ENCODE measurements at places on chromosomes 7 and 10. TPM values are rescaled to one million over a fixed set of nuclear protein-coding genes. Genes with fewer than 3 reads are reported as not detected.
A peak's percentile ranks its signal among the peaks of the same experiment; 100 is the strongest.

TMEM270 gene
- total RNA-seq: not detected

OPALIN gene
- total RNA-seq: not detected

RNF32 gene
- 1.8 TPM for total RNA-seq

NEURL1 gene
- total RNA-seq: 4.9 TPM

MYO3A gene
- total RNA-seq: 0.06 TPM

AKR1C3 gene
- total RNA-seq: 553 TPM

CPXM2 gene
- total RNA-seq: 7.6 TPM

DNA sequence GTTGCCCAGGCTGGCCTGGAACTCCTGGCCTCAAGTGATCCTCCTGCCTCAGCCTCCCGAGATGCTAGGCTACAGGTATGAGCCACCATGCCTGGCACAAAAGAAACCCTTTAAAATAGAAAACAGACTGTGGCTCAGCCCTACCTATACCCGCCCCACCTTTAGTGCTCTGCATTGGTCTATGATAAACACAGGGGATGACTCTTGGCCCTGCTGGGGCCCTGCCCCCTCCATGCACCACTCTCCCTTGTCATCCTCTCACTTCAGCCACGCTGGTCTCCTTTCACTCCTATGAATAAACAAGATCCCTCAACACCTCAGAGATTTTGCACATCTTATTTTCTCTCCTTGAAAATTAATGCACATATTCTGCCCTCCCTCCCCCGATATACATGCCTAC, 251.4 kb upstream of the KLF14 start:
- DNase-seq: no peak

DNA sequence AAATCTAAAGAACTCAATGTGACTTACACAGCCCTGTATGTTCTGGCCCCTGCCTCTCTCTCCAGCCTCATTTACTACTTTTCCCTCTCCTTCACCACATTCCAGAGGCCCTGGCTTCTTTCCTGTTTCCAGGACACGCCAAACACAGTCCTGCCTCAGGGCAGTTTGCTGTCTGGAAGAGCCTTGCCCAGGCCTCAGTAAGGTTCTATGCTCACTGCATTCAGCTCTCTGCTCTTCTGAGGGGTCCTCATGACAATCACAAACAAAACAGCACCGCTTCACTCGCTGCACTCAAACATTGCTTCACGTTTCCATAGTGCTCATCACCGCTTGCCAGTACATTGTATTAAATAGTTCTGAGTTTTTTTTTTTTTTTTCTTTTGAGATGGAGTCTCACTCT, 35.1 kb upstream of the GARS1 start:
- DNase-seq: no peak

DNA sequence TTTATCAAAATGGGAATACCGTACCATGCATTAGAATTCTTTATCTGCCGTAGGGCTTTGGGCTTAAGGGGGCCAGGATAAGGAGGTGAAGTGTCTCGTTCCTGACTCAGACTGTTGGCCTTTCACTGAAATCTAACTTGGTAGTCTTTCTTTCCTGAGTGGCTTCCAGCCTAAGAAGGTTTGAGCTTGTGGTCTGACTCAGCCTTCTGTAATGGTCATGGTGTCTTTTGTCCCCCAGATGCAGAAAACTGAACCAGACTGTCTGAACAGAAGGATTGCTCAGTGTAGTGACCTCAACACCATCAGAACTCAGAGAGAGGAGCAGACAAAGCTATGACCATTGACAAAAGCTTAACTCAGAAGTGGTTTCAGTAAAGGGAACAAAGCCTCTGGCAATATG, 39.5 kb downstream of the WNT2 start:
- DNase-seq: no peak

- no peak for DNase-seq
Observed at GRCh38 chr10:78985973-78986818, 82.6 kb upstream of the ZMIZ1 start.

- DNase-seq: no peak
Observed at GRCh38 chr10:96473866-96474265, 39.9 kb downstream of the TLL2 start.

GRCh38 chr7:116929021-116929420, 24.3 kb upstream of the ST7 start:
- no peak for DNase-seq

- DNase-seq: no peak
Observed at GRCh38 chr10:102240467-102241031, 763 bp downstream of the PITX3 start.

DNA sequence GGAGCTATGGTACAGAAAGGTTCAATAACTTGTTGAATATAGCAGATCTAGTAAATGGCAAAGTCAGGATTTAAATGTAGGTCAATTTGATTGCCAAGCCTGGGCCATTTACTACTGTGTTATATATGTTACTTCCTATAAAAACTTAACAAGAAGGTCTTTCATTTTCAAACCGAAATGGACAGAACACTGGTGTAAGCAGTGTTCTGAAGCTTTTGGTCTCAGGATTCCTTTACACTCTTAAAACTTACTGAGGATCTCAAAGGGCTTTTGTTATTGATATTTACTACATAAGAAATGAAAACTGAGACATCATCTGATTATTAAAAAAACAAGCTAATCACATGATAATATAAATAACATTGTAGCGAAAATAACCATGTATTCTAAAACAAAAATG, 114.7 kb downstream of the PTEN start:
- no peak for DNase-seq

DNA sequence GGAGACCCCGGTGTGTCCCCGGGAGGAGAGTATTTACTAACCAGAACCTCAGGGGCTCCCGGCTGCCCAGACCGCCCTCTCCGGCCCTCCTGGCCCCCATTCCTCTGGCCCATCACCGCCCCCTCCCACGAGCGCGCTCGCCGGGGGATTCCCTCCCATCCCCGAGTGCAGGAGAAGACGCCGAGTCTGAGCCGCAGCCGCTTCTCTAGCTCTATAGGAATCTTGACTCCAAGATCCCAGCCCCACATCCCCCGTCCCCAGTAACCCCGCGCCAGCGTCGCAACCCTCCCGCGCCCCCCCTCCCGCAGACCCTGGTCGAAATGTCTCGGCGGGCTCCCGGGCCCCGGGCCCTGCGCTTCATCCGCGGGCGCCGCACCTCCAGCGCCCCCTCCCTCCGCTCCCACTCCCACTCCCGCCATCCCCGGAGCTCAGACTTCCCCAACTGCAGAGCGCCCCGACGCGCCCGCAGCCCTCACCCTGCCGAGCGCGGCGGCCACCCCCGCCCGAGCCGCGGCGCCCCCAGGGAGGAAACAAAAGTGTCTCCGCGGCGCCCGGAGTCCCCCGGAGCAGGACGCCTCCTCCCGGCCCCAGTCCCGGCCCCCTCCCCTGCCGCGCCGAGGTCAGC, 541 bp downstream of the ELMO1 start:
- no peak for DNase-seq

- no peak for DNase-seq
Observed at GRCh38 chr10:16788778-16789177, 28.4 kb downstream of the RSU1 start.

GRCh38 chr10:77890097-77890496, 36.5 kb downstream of the DLG5 start:
- DNase-seq: no peak

- DNase-seq: peak; percentile 75
Observed at GRCh38 chr10:2927958-2928840, 139.1 kb upstream of the PFKP start.

DNA sequence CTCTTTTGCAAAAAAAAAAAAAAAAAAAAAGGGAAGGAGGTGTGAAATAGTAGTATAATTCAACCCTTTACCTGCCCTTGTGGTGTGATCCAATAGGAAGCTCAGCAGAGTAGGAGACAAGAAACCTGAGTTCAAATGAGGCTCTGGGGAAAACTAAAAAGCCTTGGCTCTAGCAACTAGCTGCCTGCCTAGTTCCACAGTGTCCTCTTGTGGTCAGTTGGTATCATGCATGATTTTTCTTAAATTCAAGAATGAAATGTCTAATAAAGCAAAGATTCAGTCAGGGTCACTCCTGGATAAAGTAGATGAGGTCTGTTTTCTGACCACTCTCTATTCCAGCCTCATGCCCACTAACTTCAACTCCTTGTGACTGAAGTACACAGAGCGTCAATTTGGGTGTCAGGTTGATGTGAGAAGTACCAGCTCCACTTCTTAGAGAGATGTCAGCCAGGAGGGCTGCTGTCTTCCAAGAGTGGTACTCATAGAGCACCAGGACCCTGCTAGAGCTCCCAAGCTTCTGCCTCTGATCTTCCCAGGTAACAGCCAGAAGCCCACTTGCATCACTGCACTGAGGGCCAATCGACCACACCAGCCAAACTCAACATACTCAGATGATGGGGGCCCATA, 10.5 kb downstream of the LSM5 start:
- no peak for DNase-seq

DNA sequence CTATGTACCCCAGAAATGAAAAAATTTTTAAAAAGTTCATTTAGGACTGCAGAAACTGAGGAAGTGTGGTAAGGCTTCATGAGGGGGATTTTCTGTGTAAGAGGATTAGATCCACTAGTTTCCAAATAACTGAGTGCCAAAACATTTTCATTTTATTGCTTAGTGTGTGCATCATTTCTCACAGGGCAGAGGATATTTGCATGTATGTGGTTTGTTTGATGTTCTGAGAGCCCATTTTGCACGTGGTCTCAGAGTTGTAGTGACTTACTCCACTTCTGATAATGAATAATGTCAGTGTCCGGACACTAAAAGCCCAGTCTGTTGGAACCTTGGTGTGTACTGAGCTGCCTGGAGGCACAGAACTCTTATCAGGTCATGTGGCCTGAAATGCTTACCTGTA, 299.9 kb downstream of the AUTS2 start:
- DNase-seq: no peak

DNA sequence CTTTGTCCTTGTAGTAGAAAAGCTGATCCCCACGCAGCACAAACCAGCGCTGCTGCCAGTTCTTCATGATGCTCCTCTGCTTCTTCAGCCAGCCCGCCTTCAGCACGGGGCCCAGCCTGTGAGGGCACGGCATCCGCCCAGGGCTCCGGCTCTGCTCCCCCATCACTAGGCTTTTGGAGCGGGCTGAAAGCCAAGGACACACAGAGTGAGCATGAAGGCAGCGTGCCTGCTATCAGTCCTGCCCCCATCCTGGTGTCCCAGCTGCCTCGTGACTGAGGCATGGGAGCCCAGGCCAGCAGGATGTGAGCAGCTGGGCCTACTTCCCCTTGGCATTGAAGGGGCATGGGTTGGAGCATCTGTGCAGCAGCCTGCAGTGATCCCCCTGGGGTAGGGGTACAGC, 21.9 kb downstream of the ARHGAP22 start:
- DNase-seq: no peak

DNA sequence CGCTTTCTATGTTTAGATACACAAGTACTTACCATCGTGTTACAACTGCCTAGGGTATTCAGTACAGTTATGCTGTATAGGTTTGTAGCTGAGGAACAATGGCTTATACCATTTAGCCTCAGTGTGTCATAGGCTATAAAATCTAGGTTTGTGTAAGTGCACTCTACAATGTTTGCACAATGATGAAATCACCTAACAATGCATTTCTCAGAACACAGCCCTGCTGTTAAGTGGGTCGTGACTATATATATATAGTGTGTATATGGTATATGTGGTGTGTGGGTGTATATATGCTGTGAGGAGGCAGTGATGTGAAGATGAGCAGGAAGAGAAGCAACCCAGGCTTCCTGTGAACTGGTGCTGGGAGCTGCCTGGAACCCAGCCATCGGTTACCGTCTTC, 65.6 kb upstream of the MKI67 start:
- DNase-seq: no peak

- no peak for DNase-seq
Observed at GRCh38 chr10:116487522-116488430, 58.0 kb upstream of the PNLIP start.

- peak; percentile 62 for DNase-seq
Observed at GRCh38 chr7:94972296-94972695, 64.9 kb downstream of the PPP1R9A start.

DNA sequence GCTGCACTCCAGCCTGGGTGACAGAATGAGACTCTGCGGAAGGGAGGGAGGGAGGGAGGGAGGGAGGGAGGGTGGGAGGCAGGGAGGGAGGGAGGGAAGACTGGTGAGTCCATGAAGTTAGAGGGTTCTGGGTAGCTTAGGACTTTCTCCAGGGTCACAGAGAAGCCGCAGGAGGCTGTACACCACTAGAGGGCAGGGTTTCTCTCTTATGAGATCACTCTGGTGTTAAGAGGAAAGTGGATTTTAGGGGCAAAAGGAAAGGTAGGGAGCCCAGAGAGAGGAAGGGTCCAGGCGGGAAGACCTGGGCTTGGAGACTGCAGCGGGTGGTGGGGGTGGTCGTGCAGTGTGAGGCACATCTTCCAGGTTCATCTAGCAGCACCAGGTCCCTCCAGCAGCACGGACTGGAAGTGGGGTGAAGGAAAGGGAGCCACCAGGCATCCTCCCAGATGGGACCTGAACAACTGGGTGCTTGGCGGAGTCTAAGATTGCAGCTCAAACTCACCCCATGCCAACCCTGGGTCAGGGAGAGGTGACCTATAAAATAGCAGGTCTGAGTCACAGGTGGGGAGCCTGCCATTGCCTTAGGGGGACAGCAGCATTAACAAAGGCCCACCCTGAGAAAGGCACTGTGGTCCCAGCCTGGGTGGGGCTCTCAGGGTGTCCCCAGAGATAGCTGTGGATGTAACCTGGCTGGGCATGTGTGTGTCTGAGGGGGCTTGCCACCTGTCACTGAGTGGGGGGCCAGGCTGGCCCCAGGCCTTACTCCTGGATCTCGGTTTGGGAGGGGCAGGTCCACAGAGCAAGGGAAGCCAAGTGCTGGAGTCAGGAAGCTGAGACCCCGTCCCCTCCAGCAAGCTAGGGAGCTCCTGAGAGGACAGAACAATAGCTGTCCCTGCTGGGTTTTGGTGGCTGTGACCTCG, 48.5 kb upstream of the SLC29A3 start:
- DNase-seq: peak; percentile 65
